ENCODE measurements at places on chromosomes 6 and 20. TPM values are rescaled to one million over a fixed set of nuclear protein-coding genes. Genes with fewer than 3 reads are reported as not detected.
A peak's percentile ranks its signal among the peaks of the same experiment; 100 is the strongest.

DNA sequence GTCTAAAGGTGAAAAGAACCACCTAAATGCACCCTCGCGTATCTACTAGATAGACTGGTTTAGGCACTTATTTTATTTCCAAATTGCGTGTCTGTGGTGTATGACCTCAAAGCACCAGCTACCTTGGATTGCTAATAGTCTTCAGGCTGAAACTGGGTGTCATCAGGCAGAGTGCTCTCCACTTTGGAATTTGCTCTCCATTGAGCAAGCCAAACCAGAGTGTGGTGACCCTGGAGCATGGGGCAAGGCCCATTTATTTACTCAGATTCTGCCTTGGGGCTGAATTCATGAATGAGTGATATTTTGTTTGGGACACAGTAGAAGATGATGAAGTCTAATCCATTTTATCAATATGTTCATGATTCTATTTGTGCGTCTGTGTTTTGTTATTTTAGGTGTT is 812.8 kb upstream of the SLC35B3 start:
- DNase-seq: no peak

- DNase-seq: no peak
Observed at GRCh38 chr20:18164356-18164755, 26.7 kb downstream of the KAT14 start.

- peak; percentile 52 for DNase-seq
Observed at GRCh38 chr20:4082406-4083097, 67.2 kb upstream of the RNF24 start.

DNA sequence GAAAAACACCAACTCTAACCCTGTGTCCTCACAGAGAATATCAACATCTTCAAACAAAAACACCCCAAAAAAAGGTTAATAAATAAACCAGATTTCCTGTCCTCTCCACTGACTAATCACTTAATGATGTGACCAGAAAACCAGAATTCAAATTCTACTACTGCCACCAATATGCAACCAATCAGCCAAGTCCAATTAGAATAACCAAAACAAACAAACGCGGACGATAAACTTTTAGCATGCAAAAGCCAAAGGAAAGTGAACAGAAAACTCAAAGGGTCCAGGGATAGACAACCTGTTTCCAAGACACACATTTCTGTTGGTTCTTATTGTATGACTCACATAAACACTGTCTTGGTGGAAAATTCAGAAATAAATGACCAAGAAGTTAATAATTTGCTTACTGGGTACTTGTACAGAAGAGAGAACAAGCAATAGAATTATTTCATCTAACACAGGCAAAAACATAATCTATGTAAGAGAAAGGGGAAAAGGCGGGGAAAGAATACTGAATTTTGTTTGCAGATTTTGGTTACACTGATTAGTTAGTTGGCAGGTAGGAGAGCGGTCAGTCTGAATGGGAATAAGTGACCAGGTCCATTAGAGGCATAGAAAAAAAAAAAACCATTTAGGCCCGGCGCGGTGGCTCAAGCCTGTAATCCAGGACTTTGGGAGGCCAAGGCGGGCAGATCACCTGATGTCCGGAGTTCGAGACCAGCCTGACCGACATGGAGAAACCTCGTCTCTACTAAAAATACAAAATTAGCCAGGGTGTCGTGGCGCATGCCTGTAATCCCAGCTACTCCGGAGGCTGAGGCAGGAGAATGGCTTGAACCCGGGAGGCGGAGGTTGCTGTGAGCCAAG is 34.1 kb downstream of the HFE start:
- DNase-seq: no peak

DNA sequence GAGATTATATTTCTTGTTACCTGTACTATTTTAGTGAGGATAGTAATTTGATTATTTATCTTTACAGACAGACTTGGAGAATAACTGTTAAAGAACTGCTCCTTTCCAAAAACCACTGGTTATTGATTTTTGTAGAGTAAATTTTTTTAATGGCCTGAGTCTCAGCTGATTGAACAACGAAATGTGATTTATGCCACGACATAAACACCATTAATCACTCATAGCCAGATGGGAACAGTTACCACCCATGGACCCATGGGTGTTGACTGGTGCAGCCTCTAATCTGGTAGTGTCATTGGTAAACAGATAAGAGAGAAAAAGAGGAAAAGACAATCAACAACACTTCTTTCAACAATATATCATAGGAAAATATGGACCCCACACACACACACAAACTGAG is 101.4 kb upstream of the BEND6 start:
- no peak for DNase-seq

The PRR3 gene
- 17.6 TPM for polyA plus RNA-seq

Data from forelimb muscle (tissue), 1 donor.